Bladder microvascular endothelial cell (primary cell): ENCODE measurements at places on chromosomes 5 and 9. TPM values are rescaled to one million over a fixed set of nuclear protein-coding genes. Genes with fewer than 3 reads are reported as not detected.

The DRD1 gene
- under 0.01 TPM in 1 of 2 replicates, not detected in the other for total RNA-seq

The EDIL3 gene
- 0.65 and 1.0 TPM in 2 replicates for total RNA-seq

The BRINP1 gene
- 0.06 and 0.16 TPM in 2 replicates for total RNA-seq

The LCN9 gene
- total RNA-seq: not detected in 2 replicates

The CCDC171 gene
- total RNA-seq: 0.69 and 1.1 TPM in 2 replicates

The SIT1 gene
- total RNA-seq: not detected in 2 replicates

The MAN2A1 gene
- total RNA-seq: 48.2 and 85.8 TPM in 2 replicates

The TRPM6 gene
- 1.8 and 2.3 TPM in 2 replicates for total RNA-seq

The WASHC1 gene
- 4.9 and 6.9 TPM in 2 replicates for total RNA-seq

The NTRK2 gene
- under 0.01 TPM in 2 replicates for total RNA-seq

The PLPPR1 gene
- 0.19 TPM in 1 of 2 replicates, not detected in the other for total RNA-seq

The HMGCR gene
- 75.0 and 91.0 TPM in 2 replicates for total RNA-seq
